ENCODE measurements at places on chromosomes 7 and 10. TPM values are rescaled to one million over a fixed set of nuclear protein-coding genes. Genes with fewer than 3 reads are reported as not detected.

Gene ADARB2
- total RNA-seq, result not detected

Gene SMNDC1
- 9.7 TPM for total RNA-seq

Gene GCK
- total RNA-seq, result 0.73 TPM

Gene ZC3HAV1
- 60.3 TPM for total RNA-seq

Gene NACAD
- total RNA-seq, result 0.33 TPM

Gene TMEM273
- total RNA-seq, result not detected

All from melanocyte of skin (primary cell).